ENCODE measurements at places on chromosomes 16 and 17.

GRCh38 chr17:63550817-63551639 is 751 bp downstream of the DCAF7 start:
- DNase-seq: no peak

DNA sequence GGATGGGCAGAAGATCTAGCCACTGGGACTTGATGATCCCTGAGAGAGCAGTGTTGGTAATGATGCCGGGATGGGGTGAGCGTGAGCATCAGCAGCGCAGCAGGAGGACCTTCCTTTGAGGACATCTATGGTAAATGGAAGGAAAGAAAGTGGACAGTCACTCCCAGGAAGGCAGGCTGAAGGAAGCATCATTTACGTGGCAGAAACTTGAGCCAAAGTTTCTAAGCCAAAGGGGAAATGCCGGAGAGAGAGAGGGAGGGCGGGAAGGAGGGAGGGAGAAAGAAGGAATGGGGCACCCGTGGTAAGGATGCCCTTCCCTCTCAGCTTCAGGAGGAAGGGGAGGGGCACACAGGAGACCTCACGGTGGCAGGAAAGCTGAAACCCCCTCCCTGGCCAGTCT is 86.3 kb upstream of the CACNG5 start:
- DNase-seq: no peak

DNA sequence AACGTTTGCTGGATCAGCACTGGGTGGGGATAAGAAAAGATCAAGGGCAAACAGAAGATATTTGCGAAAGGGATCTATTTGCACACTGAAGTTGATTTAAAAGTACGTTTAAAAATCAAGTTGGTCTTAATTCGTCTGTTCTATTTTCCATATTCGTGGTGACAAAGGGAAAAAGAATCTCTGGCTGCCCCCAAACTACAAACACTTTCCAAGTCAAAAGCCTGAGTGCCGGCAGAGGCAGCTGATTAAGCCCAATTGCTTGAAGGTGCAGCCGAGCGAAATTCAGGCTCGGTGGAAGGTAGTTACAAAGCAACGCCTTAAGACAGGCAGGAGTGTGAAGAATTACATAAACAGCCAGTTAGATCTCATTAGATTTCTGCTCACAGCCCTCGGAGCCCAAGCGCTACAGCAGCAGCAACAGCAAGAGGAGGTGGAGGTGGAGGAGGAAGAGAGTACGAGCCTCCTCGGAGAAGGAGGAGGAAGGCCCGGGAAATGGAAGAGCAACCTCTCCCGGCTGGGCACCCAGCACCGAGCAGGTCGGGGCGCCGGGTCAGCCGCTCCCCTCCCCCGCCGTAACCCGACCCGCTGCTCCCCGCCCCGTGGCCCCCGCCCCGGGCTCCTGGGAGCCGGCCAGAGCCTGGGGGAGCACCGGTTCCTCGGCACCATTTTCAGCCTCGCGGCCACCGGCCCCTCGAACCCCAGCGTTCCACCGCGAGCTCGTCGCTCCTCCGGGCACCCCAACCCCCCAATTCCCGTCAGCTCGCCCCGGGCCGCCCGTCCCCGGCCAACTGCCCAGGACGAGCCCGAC is 890 bp downstream of the TOB1 start:
- peak; percentile 48 for DNase-seq

- no peak for DNase-seq
Observed at GRCh38 chr17:81150377-81151077, 14.8 kb upstream of the PVALEF start.

DNA sequence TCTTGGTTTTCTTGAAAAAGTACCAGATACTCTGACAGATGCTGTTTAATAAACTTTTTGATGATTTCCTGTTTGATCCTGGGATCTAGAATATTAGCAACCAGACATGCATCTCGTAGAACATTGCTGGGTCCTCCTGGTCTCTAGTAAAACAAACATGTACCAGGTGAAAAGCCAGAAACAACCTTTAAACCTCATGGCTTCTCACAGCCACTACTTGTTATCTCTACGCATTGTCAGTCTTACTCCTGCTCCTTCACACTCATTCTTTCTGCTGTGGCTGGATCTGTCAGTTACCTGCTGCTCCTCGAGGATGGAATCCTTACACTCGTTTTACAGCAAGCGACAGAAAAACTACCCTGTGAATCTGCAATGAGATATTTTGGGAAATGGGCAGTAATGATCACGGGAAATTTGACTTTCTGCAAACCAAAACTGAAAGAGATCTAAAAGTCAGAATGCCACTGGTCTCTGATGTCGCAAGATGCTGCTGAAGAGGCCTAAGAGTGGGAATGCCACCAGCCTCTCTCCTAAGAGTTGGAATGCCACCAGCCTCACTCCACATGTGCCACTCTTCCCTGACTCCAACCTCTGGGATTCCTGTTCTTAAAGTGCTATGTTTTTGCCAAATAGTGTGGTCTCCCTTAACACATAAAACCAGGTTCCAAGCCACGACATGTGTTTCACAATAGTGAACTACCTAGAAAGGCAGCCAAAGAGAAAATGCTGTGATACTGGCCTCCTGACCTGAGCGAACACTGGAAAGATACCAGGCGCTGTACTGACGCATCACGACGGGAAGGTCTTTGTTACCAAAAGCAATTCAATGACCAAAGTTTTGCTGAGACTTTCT is 86.3 kb downstream of the VPS53 start:
- DNase-seq: no peak

GRCh38 chr17:53543472-53543871 is 279.3 kb upstream of the KIF2B start:
- DNase-seq: no peak

DNA sequence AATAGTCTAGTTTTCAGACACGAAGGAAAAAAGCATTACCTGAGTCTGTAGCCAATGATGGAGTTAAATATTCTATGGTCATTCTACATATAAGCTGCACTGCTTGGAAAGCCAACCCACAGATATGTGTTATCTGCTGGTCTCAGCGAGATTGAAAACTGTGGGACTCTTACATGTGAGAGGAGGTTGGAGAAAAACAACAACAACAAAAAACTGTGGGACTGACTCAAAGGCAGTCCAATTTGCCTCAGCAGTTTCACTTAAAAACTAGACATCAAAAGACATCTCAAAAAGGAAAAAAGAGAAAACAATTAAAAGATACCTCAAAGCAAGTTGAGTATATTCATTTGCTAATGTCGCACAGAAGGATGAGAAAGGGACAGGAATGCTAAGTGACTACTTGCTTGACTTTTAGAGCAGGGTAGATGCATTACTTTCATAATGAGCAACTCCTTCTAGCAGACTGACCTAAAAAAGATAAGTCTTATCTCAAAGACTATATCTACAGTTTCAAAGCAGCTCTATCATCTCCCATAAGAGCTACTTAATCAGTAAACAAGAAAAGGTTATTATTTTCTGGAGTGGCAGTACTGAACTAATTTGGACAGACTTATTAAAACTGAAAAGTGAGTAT is 35.5 kb upstream of the ITGA2B start:
- no peak for DNase-seq

DNA sequence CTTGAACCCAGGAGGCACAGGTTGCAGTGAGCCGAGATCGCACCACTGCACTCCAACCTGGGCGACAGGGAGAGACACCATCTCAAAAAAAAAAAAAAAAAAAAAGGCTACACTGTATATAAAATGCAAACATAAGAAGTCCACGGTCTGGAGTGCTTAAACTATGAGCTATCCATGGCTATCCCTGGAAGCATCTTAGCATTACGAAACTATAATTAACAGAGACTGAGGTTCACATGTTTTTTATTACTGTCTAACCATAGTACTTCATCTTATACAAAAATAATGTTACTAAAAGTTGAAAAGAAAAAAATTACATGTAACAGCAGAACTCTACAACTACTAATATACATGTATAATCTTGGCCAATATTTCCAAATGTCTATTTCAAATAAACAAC is 32.8 kb downstream of the HELZ start:
- no peak for DNase-seq

DNA sequence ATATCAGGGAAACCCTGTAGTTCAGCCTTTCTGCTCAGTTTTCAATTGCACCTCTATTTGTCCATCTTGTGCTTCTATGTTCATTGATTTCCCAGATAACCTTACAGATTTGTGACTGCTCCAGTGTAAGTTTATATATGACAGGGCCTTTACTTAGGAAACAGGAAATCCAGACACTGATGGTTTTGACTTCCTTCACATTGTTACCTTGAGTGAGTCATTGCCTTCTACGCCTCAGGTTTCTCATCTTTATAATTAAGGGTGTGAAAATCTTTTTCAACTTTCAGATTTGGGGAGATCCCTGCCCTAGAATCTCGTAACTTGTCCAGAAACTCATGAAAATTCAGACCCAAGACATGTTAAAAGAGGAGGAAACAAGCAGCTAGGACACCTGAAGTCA is 342.4 kb upstream of the TBX2 start:
- no peak for DNase-seq

GRCh38 chr17:7177954-7178477 is 1.2 kb downstream of the ASGR1 start:
- DNase-seq: no peak

DNA sequence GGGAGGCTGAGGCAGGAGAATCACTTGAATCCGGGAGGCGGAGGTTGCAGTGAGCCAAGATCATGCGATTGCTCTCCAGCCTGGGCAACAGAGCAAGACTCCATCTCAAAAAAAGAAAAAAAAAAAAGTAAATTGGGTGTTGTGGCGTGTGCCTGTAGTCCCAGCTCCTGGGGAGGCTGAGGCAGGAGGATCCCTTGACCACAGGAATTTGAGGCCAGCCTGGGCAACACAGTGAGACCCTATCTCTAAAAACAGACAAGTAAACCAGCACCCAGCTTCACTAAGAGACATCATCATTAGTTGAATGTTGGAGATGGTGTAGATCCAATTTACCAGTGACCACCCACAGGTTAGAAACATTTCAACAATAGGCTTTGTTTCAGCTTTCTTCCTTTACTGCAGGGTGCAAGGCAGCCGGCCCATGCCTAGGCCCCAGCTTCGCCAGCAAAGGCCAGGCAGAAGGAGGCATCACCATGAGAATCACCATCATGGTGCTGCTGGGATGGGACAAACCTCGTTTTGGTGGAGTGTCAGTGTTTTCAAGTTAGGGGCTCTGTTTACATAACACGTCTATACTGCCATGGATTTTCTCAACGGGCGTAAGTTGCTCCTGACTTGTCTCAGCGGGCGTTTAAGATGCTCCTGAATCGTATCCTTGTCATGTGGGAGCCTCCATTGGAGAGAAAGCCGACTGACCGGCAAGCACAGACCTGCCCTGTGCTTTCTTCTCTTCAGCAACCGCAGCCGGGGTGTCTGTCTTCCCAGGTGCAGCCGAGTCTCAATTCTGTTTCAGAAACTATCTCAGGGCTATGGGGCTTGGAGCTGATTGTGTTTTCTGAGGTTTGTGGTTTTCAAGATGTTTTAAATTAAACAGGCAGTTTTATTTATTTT is 7.3 kb downstream of the TCF25 start:
- no peak for DNase-seq

DNA sequence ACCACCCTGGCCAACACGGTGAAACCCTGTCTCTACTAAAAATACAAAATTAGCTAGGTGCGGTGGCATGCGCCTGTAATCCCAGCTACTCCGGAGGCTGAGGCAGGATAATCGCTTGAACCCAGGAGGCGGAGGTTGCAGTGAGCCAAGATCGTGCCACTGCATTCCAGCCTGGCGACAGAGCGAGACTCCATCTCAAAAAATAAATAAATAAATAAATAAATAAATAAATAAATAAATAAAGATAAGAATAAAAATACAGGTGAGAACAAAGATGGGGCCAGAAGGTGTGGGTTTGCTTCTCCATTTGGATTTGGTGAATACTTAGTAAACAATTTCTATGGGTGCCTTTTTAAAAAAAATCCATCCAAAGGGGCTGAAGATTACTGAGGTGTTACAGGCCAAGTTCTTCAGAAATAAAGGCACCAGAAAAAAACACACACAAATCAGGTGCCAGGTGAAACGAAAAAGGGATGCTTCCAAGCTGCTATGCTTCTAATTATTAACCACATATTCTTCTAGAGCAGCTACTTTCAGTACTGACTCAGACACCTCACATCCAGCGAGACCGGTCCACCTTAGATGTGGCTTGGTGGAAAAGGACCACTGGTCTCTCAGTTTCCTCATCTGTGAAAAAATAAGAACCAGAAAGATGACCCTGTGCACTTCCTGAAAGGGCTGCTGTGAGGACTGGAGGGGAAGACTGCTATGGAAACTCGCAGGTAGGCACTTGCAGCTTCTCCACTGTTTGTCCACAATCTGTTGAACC is 9.2 kb downstream of the GLYR1 start:
- DNase-seq: no peak

GRCh38 chr16:83550183-83550569 is 257.6 kb upstream of the HSBP1 start:
- DNase-seq: no peak

- no peak for DNase-seq
Observed at GRCh38 chr16:80167657-80168390, 373.0 kb upstream of the DYNLRB2 start.

DNA sequence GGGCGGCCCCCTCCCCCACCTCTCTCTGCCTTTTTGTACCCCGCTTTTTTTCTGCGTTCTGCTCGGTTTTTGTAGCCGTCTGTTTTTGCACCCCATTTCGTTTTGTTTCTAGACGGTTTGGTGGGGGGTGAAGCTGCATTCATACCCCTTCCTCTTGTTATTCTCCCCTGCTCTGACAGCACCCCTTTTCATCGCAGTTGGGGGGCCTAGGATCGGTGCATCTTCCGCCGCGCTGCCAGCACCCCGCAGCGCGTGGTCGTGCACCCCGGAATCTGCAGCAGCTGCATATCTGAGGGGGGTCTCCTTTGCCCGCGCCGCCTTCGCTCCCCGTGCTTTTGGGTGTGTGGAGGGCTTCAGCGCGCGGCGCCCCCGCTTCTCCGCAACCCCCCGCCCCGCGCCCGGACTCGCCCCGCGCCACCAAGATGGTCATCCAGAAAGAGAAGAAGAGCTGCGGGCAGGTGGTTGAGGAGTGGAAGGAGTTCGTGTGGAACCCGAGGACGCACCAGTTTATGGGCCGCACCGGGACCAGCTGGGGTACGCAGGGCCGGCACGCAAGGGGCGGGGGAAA is 455 bp downstream of the ATP1B2 start:
- peak; percentile 24 for DNase-seq

DNA sequence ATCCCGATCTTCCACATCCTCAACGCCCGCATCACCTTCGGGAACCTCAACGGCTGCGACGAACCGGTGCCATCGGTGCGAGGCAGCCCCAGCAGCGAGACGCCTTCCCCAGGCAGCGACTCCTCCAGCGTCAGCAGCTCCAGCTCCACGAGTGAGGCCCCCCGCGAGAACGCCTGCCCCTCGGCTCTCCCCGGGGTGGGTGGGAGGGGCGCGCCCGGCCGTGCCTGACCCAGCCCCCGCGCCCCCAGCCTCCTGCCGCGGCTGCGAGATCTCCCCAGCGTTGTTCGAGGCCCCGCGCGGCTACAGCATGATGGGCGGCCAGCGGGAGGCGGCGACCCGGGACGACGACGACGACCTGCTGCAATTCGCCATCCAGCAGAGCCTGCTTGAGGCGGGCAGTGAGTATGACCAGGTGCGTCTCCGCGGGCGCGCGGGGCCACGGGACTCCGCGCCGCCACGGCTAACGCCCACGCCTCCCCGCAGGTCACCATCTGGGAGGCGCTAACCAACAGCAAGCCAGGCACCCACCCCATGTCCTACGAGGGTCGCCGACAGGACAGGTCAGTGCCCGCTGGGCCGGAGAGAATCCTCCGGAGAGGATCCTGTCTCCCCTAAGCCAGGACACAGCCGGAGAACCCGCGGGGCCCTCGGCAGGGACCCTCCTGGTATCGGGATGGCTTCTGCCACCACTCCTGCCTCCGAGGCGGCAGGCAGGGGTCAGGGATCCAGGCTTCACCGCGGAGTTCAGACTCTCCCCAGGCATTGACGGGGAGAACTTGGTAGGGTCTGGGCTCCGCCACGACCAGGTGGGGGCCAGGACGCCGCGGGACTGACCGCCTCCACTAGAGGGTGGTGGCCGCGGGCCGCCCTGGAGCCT is 10.1 kb downstream of the CORO6 start:
- DNase-seq: no peak

All from thymus (tissue), 14 donors.